ENCODE measurements at places on chromosomes 12 and 14.

- DNase-seq = peak; percentile 12
These were observed 18.6 kb upstream of the GPATCH2L start for GRCh38 chr14:76133103-76133502.

GRCh38 chr14:104215706-104216334 is 77.4 kb downstream of the KIF26A start:
- no peak for DNase-seq

DNA sequence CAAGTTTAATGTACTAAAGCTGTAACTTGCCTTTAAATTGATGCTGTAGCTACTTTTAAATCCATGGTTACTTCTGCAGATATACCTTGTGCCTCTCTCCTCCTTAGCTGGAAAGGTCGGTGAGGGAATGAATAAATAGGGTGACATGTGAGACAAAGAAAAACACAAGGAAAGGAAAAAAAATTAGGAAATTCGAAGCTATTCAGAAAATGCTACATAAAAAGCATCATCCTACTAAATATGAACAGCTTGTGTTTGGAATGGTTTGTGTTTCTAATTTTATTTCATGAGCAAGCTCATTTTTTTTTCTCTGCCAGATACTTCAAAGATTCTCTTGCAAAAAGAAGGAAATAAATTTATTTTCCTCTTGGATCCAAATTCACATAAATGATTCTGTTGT is 186.3 kb upstream of the NUDT4 start:
- DNase-seq = peak; percentile 67

DNA sequence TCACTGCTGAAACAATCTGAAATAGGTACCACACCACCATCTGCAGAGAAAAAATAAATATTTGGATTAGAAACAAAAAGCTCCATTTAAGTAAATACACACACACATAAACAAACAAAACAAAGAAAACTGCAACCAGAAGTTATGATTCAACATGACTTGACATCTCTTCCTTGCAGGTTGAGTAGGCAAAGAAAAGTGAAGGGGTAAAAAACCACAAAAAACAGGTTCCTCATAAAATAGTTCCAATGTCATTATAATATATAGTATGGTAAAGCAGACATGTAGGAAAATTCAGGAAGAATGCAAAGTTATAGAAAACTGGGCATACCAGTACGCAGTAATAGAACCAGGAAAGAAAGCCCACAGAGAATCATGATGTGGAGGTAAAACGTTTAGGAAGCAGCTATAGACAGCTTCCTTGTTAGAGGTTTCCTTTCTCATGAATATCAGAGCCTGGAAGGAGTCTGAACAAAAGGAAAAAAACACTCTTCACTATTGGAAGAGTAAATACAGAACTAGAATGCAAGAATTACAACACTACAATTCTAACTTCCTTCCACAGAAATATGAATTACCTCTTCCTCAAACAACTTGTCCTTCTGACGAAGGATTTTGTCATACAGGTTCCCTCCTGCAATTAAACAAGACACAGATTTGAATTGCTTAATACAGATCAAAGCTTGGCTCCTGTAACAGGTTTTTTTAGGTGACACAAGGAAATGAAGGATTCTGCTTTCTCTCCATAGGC is 6.1 kb downstream of the NEK9 start:
- DNase-seq = no peak

DNA sequence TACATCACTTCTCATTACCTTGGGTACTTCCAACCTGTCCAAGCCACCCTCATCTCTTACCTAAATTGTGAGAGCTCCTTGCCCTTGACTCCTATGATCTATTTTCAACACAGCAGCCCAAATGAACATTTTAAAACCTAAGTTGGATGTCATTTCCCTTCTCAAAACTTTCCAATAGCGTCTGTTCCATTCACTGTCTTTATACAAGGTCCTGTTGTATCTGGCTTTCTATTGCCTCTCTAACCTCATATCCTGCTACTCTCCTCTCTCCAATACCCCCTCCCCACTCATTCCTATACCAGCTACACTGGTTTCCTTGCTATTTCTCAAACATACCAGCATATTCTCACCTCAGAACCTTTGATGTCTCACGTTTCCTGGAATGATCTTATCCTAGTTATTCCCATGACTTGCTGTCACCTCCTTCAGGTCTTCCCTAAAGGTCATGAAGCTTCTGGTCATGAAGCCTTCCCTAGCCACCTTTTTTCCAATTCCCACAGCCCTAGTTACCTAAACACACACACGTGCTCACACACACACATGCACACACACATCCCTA is 4.1 kb upstream of the KANSL2 start:
- no peak for DNase-seq

DNA sequence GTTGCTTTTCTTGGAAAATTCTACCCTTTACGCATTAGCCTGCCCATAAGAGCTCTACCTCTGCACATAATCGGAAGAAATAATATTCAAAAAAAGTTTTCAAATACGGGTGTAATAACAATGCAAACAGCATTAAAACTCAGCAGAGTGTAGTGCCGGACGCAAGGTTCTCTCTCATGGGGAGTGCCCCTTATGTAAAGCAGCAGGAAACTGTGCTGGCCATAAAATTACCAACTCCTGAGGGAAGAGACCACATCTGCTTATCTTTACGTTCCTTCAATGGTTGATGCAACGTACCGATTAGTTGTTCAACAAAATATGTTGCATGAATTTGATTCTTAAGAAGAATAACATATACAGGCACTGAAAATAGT is 118.7 kb upstream of the TMCC3 start:
- DNase-seq = no peak

- peak; percentile 31 for DNase-seq
These were observed 311.8 kb downstream of the RPAP3 start for GRCh38 chr12:47394070-47394469.

GRCh38 chr12:106039242-106039641 is 99.5 kb downstream of the NUAK1 start:
- DNase-seq = no peak
